ENCODE measurements at places on chromosomes 12 and 14. TPM values are rescaled to one million over a fixed set of nuclear protein-coding genes. Genes with fewer than 3 reads are reported as not detected.

Gene GPX2
- not detected for total RNA-seq

Gene GPD1
- total RNA-seq = not detected

Gene PPP1R36
- total RNA-seq = 0.73 TPM

Gene ANO2
- total RNA-seq = 12.7 TPM

Gene TCL1B
- not detected for total RNA-seq

Gene C3AR1
- 0.28 TPM for total RNA-seq

DNA sequence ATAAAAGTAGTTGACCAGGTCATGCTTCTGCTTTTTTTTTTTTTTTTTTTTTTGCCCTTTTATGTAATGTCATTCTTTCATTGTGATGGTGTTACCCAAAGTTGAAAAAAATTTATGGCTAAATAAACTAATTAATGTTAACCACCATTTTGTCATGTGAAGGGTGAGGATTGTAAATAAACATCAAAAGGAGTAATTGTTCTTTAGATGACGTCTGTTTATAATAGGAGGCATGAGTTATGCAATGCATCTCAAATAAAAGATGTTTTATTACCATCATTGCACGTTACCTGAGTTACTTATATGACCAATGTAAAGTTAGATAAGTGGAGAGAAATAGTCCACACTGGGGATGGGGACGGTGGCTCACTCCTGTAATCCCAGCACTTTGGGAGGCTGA lies 349.9 kb upstream of the PDE3A start:
- no peak for DNase-seq

DNA sequence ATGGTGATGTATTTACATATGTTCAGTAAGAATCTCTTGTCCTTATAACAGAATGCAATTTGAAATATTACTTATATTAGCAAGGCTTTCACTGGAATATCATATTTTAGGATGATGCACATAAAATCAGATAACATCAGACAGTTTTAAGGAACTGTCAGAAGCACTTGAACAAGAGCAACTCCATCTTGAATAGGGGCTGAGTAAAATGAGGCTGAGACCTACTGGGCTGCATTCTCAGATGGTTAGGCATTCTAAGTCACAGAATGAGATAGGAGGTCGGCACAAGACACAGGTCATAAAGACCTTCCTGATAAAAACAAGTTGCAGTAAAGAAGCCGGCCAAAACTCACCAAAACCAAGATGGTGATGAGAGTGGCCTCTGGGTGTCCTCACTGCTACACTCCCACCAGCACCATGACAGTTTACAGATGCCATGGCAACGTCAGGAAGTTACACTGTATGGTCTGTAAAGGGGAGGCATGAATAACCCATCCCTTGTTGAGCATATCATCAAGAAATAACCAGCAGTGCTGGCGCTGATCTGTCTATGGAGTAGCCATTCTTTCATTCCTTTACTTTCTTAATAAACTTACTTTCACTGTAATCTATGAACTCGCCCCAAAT lies 27.6 kb upstream of the ETV6 start:
- no peak for DNase-seq

DNA sequence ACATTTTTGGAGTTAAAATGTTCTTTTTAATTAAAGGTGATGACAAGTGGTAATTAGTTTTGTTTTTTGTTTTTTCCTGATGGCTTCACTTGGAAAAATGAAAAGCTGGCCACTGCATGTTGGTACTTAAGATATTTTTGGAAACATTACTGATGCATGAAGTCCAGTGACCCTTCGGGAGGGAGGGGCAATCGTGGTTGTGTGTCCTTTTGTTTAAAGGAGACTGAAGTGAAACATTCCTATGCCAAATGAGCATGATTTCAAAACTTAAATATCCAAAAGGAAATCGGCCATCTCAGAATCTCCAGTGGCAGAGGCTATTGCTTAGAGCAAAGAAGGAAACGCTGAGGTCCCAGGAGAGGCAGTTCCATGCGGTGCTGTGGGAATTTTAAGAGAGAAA lies 20.1 kb downstream of the LTBP2 start:
- DNase-seq = no peak

GRCh38 chr12:89975574-89975973 lies 266.9 kb upstream of the ATP2B1 start:
- no peak for DNase-seq

GRCh38 chr14:65623759-65624158 lies 211.2 kb downstream of the FUT8 start:
- no peak for DNase-seq

GRCh38 chr12:62873826-62874448 lies 61.0 kb downstream of the PPM1H start:
- DNase-seq = no peak

DNA sequence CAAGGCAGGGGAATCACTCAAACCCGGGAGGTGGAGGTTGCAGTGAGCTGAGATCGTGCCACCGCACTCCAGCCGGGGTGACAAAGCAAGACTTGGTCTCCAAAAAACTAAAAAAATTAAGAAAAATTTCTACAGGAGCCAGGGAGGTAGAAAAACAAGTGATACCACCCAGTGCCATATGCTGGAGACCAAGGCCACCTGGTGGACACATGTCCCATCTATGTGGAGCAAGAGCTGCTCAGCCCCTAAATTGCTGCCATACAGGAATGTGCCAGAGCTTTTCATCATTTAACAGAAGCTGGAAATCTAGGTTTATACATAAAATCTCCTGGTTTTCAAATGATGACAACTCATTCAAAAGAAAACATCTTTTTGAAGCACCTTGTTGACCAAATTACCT lies 61.4 kb upstream of the ELK3 start:
- no peak for DNase-seq
